ENCODE measurements at places on chromosomes 6 and 20. TPM values are rescaled to one million over a fixed set of nuclear protein-coding genes. Genes with fewer than 3 reads are reported as not detected.

DNA sequence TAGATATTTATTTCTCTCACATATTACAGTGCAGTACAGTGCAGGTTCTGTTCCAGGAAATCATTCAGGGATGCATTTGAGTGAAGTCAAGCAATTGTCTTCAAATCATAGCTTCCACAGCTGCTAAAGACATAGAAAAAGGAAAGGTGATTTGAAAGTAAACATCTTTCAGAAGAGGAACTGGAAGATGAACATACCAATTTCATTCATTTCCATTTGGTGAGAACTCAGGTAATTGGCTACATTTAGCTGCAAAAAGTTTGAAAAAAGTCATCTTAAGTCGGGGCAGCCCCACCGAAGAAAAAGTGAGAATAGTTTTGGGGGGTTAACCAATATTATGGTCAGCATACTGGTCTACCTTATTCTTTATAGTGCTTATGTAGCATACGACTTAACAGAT lies 61.4 kb upstream of the IL20RA start:
- DNase-seq: no peak

The GSTA2 gene
- not detected for total RNA-seq

GRCh38 chr6:157770946-157771345 lies 52.1 kb upstream of the SNX9 start:
- no peak for DNase-seq

- no peak for DNase-seq
These were observed 152.7 kb upstream of the SLC22A16 start for GRCh38 chr6:110629153-110629552.

DNA sequence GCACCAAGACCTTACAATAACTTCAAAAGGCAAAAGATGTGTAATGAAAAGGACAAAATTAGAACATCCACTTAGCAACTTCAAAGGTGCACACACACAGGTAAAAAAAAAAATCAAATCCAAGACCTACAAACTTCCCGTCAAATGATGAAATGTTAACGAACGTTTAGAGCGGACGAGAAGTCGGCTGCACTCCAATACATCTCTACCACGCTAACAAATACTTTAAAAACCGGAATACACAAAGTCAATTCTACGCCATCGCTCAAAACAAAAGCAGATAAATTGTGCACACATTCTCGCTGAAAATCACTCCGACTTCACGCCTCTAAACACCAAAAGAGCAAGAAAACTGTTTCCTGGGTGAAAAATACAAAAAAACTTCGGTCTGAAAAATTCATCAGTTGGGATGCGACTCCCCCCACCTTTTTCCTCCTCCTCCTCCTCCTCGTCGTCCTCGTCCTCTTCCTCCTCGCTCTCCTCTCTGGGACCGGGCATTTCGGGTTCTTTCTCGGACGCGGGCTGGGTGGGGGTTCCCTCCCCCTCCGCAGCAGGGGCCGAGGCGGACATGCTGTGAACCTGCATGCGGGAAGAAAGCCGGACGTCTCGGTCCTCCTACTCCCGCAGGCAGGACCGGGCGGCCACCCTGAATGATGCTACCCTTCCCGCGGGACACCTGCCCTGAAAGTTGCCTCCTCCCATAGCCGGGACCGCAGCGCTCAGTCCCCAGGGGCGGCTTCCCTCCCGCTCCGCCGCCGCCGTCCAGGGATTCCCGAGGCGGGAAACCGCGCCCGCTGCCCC lies 712 bp downstream of the DEK start:
- DNase-seq: no peak
